Mesothelial cell of epicardium (in vitro differentiated cells): ENCODE measurements at places on chromosomes 2 and 18.

- no peak for DNase-seq
Observed at GRCh38 chr2:40034198-40034597, 255.1 kb upstream of the THUMPD2 start.

- no peak for DNase-seq
Observed at GRCh38 chr2:14756981-14757657, 124.6 kb downstream of the LRATD1 start.

GRCh38 chr2:181169503-181169902 lies 189.1 kb downstream of the UBE2E3 start:
- no peak for DNase-seq

DNA sequence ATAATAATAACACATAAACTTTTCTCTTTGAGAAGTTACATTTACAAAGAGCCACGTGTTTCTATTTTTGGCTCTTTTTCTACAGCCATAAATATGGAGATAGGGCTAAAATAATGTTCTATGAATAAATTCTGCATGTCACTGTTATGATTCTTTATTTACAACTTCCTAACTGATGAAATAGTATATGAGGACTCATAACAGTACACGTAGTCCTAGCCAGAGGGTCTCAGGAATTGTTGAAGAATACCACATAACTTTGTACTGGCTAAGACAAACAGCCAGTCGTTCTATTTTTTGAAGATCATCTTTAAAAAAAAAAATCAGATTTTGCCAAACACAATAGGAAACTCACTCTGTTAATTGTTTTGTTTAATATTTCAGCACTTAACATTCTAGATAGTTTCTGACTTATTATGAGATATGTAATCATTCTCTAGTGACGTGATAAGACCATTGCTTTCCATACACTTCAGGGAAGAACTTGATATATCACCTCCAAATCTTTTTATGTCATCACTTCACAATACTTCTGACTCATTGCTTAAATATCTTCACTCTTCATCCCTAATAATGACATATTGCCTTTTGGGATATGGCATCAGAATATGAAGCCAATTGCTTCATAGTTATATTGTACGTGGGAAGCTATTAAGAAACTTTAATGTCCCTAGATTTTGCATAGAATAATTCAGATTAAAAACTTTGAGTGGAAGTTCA lies 256.1 kb downstream of the XIRP2 start:
- DNase-seq = no peak

DNA sequence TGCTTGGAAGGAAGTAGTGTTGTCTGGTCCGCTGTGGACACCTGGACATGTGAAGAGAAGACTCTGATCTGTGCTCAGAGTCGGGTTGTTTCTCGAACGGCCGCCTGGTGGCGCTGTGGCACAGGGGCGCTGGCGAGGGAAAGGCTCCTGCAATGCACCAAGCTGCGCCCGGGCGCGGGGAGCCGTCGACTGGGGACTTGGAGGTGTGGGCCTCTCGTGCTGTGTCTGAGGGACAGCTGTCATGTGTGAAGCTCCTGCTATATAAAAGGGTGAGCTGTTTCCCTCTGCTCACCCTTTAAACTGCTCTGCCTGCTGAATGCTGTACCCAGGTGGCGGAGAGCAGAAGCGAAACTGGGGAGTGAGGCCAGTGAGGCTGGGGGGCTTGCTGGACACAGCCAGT lies 44.0 kb downstream of the GNAL start:
- peak; percentile 89 for DNase-seq

GRCh38 chr2:104378853-104379374 lies 475.0 kb upstream of the POU3F3 start:
- DNase-seq = no peak

DNA sequence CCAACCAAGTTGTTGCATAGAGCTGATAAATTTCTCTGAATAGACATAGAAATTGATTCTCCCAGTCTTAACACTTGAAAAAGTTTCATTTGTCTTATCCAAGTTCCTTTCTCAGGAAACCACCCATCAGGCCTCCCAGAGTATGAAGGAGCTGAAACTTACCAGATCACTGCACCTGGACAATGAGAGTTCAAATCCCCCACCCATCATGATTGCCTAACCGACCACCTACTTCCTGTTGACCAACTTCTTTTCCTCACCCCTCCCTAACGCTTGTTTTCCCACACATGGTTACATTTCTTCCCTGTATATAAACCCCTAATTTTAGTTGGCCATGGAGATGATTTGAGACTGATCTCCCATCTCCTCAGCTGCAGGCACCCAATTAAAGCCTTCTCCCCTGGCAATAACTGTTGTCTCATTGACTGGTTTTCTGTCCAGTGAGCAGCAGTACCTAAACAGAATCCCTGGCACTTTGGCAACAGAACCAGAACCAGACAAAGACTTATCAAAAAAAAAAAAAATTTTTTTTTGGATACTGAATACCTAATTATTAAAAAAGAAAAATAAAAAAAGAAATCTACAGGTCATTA lies 103.0 kb downstream of the SPIRE1 start:
- DNase-seq = no peak

GRCh38 chr2:175468431-175469098 lies 287.1 kb upstream of the ATP5MC3 start:
- DNase-seq = no peak

GRCh38 chr2:43594875-43595274 lies 963 bp downstream of the THADA start:
- no peak for DNase-seq

- no peak for DNase-seq
Observed at GRCh38 chr2:150663143-150663542, 175.7 kb upstream of the RND3 start.

DNA sequence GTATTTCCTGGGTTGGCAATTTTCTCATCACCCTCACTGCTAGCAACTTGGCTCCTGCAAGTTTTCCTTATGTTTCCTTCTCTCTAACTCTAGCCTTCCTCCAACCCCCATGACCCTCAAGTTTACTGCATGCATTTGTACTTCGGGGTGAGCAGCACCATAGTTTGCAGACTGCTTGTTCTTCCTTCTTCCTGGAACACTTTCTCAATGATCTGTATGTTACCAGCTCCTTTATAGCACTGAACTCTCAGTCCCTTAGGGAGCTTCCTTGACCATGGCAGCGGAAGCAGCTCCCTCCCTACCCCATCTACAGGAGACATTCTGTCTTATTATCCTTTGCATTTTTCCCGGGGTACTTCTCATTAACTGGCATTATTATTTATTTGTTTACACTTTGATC lies 1089.5 kb upstream of the GYPC start:
- no peak for DNase-seq

DNA sequence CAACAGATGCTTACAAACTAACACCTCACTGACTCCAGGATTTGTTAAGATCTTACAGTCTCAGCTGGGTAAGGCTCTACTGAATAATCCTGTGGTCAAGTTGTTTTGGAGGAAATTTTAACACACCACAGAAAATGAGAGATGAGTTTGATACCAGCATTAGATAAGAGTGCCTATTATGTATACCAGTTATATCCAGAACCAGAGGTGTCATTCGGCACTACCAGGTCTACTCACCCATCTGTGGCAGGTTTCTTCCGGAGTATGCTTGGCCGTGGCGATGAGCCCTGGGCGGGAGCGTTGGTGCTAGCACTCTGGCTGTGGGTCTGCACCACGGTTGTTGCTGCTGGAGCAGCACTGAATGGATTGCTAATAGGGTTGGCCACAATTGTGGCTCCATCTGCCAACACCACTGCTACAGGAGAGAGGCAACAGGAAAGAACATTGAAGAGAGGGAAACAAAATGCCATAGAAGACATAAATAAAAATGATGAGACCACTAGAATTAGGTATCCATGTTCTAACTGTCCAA lies 41.2 kb downstream of the SAP130 start:
- DNase-seq = no peak

DNA sequence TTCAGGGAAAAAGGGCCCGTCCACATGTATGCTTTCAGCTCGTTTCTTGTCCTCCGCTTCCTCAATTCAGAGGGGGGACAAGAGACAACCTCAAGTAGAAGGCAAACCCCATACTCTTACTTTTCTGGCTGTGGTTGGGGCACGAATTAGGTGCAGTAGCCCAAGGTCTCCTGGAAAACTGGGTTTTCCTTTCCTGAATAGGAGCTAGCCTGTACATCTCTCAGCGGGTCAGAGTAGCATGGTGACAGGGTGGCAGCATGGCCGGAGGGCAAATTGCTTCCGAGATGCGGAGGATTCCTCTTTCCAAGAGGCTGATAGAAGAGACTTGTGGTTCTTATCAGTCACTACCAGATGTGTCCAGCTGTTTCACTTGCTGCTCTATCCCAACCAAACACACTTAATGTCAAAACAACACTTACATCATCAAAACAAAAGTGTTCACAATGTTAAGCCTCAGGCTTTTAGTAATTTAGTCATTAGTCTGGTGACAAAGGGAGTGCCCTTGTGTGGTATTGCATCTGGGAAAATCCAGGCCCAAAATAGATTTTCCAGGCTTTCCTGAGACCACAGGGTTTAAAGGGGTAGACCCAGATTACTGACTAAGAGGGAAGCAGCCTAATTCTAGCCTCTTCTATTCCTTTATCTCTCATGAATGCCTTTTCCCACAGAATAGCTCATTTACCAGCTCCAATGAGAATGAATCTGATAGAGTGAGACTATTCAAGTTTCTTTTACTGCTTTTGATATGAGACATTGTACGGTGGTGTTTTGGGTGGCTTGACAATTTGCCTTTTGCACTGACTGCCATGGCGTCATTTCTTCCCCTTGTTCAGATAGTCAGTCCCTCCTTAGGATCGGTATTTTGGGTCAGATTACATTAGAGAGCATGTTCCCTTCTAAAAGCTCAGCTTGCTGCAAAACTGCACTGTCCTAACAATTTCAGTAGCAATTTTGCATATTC lies 162.0 kb downstream of the LTBP1 start:
- DNase-seq = no peak

DNA sequence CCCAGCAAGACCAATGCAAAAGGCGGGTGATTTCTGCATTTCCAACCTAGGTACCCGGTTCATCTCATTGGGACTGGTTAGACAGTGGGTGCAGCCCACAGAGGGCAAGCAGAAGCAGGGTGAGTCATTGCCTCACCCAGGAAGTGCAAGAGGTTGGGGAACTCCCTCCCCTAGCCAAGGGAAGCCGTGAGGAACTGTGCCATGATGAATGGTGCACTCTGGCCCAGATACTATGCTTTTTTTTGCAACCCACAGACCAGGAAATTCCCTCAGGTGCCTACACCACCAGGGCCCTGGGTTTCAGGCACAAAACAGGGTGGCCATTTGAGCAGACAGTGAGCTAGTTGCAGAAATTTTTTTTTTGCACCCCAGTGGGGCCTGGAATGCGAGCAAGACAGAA lies 662.6 kb upstream of the ACVR2A start:
- no peak for DNase-seq

GRCh38 chr2:138293549-138293948 lies 208.0 kb upstream of the SPOPL start:
- no peak for DNase-seq

DNA sequence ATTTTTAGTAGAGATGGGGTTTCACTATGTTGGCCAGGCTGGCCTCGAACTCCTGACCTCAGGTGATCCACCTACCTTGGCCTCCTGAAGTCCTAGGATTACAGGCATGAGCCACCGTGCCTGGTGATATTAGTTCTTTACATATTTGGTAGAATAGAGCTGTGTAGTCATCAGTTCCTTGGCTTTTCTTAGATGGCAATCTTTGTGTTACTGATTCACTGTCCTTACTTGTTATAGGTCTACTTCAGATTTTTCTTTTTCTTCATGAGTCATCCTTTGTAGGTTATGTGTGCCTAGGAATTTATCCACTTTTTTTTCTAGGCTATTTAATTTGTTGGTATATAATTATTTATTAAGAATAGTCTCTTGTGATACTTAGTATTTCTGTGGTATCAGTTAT lies 30.3 kb upstream of the ZSWIM2 start:
- no peak for DNase-seq

DNA sequence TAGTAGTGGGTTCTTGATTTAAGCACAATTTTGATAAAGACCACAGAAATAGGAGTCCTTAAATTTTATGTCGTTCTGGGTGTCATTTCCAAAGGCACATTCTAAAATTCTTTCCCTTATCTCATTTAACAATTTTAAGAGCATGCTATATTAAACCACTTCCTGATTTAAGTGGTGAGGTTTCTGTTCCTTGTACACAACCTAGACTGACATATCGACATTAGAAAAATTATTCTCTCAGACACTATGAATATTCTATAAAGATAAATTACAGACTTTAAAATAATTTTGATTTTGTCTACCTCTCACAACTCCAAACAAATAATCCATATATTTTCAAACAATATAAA lies 923.8 kb downstream of the LRP1B start:
- no peak for DNase-seq

DNA sequence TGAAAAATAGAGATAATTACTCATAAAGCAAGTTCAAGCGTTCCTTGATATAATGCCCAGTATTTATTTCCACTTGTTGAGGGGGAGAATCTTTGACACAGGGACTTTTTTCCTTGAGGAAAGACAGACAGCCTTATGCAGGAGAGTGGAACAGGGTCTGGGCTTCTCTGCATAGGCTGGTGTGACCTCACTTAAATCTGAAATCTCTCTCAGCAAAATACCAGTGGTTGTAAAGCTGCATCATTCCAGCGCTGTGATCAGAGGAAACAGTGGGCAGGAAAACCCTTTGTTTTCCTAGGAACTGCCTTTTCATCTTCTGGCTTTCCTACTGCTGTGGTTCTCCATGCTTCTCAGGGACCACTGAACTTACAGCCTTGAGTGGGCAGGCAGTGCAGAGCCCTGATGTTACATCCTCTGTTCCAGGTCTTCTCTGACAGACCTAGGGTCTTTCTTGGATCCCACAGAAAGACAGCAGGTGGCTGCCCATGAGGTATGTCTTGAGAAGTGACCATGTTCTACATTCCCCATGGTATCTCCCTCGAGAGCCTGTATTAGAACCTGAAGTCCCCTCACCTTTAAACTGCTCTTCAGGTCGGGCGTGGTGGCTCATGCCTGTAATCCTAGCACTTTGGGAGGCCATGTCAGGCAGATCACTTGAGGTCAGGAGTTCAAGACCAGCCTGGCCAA lies 17.6 kb upstream of the MAP4K4 start:
- DNase-seq = no peak

GRCh38 chr2:8334866-8335325 lies 347.0 kb upstream of the ID2 start:
- no peak for DNase-seq

GRCh38 chr2:127586746-127587295 lies 51.3 kb downstream of the MYO7B start:
- no peak for DNase-seq

- no peak for DNase-seq
Observed at GRCh38 chr2:191020742-191021381, 6.9 kb upstream of the STAT1 start.

- no peak for DNase-seq
Observed at GRCh38 chr2:98822301-98823164, 91.6 kb upstream of the MGAT4A start.

- peak; percentile 86 for DNase-seq
Observed at GRCh38 chr2:69306822-69307578, 80.0 kb downstream of the GFPT1 start.

- no peak for DNase-seq
Observed at GRCh38 chr18:36592282-36592681, 236.5 kb downstream of the TPGS2 start.
